Esophagus mucosa (tissue), 1 donor: ENCODE measurements at places on chromosomes 12 and 14. TPM values are rescaled to one million over a fixed set of nuclear protein-coding genes. Genes with fewer than 3 reads are reported as not detected.
A peak's percentile ranks its signal among the peaks of the same experiment; 100 is the strongest.

- no peak for ATAC-seq
These were observed 114.0 kb downstream of the ETNK1 start for GRCh38 chr12:22738945-22739344.

GRCh38 chr12:27367078-27367477 lies 34.4 kb downstream of the BMAL2 start:
- ATAC-seq: no peak

DNA sequence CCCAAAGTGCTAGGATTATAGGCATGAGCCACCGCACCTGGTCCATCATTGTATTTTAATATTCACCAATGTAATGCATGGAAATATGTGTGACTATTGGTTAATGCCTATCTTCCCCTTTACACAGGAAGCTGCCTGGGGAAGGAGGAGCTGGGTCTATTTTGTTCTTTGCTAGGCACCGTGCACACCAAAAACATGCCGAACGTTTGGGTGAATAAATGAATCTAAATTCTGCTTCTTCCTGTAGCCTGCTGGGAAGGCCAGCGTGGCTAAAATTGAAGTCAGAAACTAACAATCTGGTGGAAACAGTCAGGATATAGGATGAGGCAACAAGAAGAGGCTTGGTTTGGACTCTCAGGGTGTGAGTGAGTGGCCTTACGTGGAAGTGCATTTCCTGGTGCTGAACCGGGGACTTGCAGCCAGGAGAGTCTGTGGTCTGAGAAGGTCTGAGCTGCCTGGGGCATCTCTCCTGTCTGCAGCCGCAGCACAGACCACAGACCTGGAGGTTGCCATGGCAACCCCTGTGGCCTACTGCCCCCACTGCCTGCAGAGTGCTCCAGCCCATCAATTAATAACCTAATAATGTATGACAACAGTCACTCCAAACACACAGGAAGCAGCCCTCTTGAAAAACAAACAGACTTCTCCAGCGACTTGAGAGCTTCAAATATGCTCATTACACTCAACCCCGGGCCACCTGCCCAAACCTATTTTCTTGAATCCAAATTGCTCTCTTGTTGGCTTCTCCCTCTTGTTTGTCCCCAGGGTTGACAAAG lies 5.5 kb upstream of the GPR68 start:
- peak; percentile 11 for ATAC-seq

DNA sequence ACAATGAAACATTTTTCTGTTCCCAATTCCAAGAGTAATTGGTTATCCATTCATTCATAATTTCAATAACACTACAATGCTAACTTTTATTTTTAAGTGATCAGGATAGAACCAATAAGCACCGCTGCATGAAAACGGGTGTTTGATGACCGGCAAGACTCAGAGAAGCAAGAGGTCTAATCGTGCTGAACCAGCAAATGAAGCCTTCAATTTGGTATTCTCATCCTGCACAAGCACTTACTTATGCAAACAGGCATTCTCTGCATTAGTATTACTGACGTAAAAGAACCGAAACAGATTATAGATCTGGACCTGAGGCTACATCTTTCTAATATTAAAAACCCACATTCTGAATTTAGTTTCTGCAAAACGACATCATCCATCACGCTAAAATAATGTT lies 67.7 kb downstream of the RBM19 start:
- no peak for ATAC-seq

- ATAC-seq: no peak
These were observed 67.8 kb downstream of the FLRT2 start for GRCh38 chr14:85597701-85598100.

- no peak for ATAC-seq
These were observed 179.2 kb upstream of the PDE3A start for GRCh38 chr12:20188930-20189653.

Gene SFSWAP
- 20.8 TPM for total RNA-seq

Gene LIN7A
- 0.56 TPM for total RNA-seq

Gene MYF5
- total RNA-seq: not detected

Gene PKP2
- 13.7 TPM for total RNA-seq
